ENCODE measurements at places on chromosomes 13 and 19. TPM values are rescaled to one million over a fixed set of nuclear protein-coding genes. Genes with fewer than 3 reads are reported as not detected.

DNA sequence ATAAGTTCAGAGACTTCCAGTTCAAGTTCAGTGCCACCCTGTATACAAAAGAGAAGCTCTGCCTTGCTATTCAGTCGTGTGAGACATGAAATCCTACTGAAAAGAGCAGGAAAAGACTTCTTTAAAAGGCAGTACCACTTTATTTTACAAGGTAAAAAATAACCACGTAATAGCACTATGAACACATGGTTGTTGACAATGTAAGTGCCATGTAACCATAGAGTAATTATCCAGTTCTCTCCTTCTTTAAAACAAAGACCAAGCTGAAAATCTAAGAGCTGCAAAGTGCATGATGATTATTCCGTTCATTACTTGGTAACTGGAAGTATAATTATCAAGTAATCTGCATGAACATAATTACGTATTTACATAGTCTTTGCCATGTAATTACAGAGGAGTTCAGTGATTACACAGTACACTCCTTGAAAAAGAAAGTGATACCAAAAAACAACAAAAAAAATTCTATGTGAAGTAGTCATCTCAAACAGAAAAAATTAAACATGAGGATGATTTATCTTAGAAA is 288.7 kb downstream of the EFNB2 start:
- DNase-seq, result no peak

DNA sequence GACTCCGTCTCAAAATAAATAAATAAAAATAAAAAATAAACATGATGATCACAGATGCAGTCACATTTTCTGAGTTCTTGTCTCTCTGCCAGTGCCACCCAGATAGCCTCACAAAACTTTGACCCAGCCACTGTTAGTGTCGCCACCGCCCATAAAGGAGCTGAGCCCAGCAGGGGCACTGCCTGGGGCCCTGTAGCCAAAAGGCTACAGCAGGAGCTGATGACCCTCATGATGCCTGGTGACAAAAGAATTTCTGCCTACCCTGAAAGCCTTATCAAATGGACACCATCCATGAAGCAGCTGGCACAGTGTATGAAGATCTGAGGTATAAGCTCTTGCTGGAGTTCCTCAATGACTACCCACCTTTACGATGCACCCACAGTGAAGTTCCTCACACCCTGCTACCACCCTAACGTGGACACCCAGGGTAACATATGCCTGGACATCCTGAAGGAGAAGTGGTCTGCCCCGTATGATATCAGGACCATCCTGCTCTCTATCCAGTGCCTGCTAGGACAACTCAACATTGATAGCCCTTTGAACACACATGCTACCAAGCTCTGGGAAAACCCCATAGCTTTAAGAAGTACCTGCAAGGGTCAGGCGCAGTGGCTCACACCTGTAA is 18.3 kb downstream of the ZNF587 start:
- DNase-seq, result no peak

DNA sequence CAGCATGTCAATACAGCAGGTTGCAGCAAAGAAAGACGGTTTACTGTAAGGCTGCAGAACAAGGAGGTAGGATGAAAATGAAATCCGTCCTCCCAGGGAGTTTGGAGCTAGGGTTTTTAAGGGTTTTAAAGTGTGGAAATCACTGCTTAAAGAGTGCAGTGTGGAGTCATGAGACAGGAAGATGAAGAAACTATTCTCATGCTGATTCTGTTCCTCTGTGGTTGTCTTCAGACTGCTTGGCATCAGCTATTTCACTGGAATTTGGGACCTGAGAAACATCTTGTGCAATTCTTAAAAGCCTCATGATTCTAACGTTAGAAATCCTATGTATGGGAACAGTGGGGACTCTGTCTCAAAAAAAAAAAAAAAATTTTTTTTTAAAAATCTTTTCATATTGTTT is 11.4 kb downstream of the ZNF331 start:
- peak; percentile 89 for DNase-seq

- no peak for DNase-seq
Observed at GRCh38 chr19:31597616-31598015, 248.4 kb upstream of the TSHZ3 start.

- DNase-seq, result peak; percentile 85
Observed at GRCh38 chr13:33108620-33109019, 92.4 kb downstream of the KL start.

DNA sequence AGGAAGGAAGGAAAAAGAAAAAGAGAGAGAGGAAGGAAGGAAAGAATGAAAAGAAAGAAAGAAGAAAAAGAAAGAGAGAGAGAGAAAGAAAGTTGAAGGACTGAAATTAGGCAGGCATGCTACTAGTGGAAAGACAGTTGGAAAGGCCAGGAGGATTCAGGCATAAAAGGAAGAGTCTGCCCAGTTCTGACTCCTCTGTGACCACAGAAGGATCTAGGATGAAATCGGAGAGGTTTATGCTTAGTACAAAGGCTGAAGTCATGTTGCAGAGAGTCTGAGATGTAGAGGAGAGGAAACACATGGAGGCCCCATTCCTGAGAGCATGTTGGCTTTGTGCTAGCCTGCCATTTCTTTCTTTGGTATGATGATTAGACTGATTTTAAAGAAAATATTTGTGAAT is 246.5 kb upstream of the ARGLU1 start:
- DNase-seq, result no peak

DNA sequence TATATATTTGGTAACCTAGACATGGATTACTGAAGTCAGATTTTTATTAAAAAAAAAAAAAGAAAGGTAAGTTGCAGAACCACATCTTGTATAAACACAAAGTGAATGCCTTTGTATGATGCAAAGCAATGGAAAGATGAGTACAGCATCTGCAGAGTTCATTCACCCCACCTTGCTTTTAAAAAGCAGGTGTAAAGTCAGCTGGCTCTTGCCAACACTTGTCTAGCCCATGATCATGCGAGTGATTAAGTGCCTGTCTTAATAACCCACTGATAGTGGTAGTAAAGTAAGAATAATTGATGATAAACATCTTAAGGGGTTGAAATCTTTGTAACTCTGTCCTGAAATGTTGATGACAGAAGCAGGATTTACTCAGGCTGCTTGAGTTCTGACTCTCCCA is 710.4 kb downstream of the EFNB2 start:
- DNase-seq, result no peak

ATP8B3 gene
- 0.32 TPM for total RNA-seq

CEACAM4 gene
- not detected for total RNA-seq

HIF3A gene
- not detected for total RNA-seq

FPR1 gene
- not detected for total RNA-seq

ZFP36 gene
- total RNA-seq, result 13.9 TPM

All from GM23248 (cell line).